ENCODE measurements at places on chromosomes 6 and 20.

GRCh38 chr6:35924146-35924545, 3.2 kb upstream of the SRPK1 start:
- no peak for DNase-seq

DNA sequence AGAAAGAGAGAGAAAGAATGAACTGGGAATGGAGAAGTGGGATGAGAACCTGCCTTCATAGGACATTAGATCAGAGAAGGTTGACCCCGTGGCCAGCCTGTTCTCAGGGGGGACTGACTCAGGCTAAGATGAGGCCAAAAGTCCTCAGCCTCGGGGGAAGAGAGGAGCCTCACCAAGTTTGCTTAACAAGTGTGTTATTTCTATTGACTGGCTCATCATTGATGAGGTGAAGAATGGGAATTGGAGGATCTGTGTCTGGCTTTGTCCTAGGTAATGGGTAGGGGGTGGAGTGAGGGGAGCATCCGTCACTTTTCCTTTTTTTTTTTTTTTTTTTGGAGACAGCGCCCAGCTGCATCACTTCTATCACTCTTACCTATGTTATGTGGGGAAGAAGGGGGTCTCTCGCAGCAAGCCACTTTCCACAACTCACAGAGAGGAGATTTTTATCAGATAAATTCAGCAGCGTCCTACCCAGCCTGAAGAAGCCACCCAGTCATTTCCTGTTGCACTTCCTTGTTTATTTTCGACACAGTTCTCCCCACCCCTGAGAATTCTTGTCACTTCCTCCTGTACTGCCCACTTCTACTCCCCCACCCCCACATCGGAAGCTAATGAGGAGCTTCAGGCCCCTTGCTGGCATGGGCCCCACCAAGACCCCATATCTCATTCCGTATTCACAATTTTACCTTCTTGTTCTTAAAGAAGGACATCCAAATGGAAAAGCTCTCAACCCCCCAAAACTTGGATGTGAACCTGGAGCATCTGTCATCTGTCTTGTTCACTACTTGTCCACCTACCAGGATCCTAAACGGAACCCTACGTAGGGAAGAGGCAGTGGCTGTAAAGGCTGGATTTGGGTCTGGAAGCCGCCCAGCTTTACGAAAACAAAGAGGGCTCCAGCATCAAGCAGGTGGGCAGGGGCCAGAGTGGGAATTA, 2.8 kb upstream of the RNASET2 start:
- DNase-seq, result peak; percentile 51

- DNase-seq, result no peak
Observed at GRCh38 chr20:13259921-13260320, 38.8 kb downstream of the ISM1 start.

DNA sequence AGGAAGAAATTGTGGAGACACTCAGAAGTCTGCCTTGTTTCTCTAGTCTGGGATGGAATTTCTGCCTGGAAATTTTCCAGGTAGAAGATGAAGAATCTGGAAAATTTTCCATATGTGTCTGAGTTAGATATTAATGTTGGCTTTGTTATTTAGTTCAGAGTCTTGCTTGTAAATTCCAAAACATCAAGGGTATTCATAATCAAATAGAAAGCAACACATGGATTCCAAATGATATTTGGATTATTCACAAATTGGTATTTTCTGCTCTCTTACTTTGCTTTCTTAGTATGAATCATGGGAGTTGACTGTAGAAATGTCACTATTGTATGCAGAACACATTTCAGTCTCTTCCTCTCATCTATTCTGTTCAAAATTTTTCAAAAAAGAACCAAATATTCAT, 116.0 kb downstream of the GRIK2 start:
- DNase-seq, result no peak

GRCh38 chr6:39945626-39946025, 11.4 kb upstream of the MOCS1 start:
- DNase-seq, result no peak

- no peak for DNase-seq
Observed at GRCh38 chr6:150536835-150537234, 62.9 kb upstream of the PLEKHG1 start.

- no peak for DNase-seq
Observed at GRCh38 chr20:23587631-23588030, 18.1 kb downstream of the CST9 start.

- no peak for DNase-seq
Observed at GRCh38 chr6:3326981-3327380, 68.2 kb downstream of the PSMG4 start.

DNA sequence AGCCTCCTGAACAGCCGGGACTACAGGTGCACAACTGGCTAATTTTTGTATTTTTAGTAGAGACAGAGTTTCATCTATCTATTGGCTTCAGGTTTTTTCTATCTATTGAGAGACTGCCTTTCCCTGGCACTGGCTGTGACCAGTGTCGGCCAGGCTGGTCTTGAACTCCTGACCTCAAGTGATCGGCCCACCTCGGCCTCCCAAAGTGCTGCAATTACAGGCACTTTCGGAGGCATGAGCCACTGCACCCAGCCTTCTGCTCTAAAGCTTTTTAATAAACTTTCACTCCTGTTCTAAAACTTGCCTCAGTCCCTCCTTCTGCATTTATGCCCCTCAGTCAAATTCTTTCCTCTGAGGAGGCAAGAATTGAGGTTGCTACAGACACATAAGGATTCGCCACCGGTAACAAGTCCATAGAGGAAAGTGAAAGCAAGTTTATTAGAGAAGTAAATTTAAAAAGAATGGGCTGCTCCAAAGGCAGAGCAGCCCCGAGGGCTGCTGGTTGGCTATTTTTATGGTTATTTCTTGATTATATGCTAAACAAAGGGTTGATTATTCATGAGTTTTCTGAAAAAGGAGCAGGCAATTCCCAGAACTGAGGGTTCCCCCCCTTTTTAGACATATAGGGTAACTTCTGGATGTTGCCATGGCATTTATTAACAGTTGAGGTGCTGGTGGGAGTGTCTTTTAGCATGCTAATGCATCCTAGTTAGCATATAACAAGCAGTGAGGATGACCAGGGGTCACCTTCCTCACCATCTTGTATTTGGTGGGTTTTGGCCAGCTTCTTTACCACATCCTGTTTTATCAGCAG, 44.8 kb upstream of the RNGTT start:
- peak; percentile 24 for DNase-seq

DNA sequence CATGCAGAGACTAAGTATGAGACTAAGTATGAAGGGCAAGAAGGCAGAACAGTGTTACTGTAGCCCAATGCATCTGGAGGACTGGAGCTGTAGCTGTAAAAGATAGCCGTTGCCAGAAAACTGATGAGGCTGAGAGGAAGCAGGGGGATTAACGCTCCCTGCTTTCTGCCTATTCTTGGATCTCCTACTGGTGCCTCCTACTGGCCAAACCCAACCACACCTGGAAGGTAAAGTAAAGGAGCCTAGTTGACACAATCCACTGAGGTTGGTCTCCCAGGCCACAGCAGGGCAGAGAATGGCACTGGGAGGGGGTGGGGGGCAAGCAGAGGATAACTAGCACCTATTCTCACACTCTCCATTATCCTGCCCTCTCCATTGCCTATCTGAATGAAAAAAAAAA, 105.0 kb upstream of the MRPS10 start:
- DNase-seq, result no peak

GRCh38 chr6:147717991-147718390, 209.5 kb downstream of the SAMD5 start:
- DNase-seq, result no peak

DNA sequence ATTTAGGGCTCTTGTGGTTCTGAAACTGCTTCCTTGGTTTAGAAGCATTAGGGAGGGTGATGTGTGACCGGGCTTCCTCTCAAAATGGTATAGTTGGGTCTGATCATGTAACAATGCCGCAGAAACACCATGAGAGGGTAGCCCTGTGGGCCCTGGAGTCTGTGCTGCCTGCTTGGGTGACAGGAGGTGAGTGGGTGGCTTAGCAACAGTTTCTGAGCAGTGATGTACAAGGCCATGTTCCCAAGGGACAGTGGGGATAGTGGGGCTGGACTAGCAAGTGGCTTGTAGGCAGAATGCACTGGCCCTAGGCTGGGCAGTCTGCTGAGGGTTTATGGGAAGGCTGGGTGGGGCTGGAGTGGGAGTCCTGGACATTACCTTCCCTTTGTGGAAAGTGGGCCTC, 106.9 kb upstream of the MYL9 start:
- DNase-seq, result no peak

Data from OCI-M1 (cell line).